ENCODE measurements at places on chromosomes 1 and 21. TPM values are rescaled to one million over a fixed set of nuclear protein-coding genes. Genes with fewer than 3 reads are reported as not detected.

Gene FCRLB
- 3.1 TPM for total RNA-seq

Gene C8B
- not detected for total RNA-seq

Gene LRRC53
- total RNA-seq = not detected

Gene TLCD4
- total RNA-seq = 20.9 TPM

Gene OR2L2
- 1.4 TPM for total RNA-seq

Gene FAM72D
- total RNA-seq = 1.1 TPM

Gene LRRC7
- 303 TPM for total RNA-seq

Gene GORAB
- total RNA-seq = 15.0 TPM

Gene RHCE
- total RNA-seq = not detected

Gene SLC35D1
- total RNA-seq = 13.6 TPM

Gene CLEC20A
- total RNA-seq = not detected

GRCh38 chr1:61462628-61463027, 262.3 kb downstream of the TM2D1 start:
- no peak for DNase-seq

- no peak for DNase-seq
Measured at GRCh38 chr1:228900099-228900885, 165.0 kb downstream of the RHOU start.

GRCh38 chr1:17184161-17184665, 20.7 kb upstream of the PADI1 start:
- DNase-seq = no peak

DNA sequence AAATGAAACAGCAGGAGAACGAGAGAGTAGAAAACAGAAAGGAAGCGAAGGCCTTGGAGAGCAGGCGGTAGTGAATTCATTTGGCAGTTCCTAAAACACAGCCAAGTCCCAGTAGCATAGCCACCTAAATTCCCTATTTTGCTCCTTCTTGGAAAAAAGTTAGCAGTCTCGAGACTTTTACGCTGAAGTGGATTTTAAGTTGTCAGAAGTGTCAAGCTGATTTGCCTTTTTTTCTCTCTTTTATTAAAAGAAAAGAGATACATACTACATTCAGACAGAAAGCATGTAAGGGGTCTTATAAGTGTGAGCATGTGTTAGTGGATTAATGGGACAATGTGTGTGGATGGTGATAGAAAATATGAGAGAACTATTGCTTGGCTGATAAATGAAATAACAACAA, 19.2 kb downstream of the NFIA start:
- DNase-seq = no peak

DNA sequence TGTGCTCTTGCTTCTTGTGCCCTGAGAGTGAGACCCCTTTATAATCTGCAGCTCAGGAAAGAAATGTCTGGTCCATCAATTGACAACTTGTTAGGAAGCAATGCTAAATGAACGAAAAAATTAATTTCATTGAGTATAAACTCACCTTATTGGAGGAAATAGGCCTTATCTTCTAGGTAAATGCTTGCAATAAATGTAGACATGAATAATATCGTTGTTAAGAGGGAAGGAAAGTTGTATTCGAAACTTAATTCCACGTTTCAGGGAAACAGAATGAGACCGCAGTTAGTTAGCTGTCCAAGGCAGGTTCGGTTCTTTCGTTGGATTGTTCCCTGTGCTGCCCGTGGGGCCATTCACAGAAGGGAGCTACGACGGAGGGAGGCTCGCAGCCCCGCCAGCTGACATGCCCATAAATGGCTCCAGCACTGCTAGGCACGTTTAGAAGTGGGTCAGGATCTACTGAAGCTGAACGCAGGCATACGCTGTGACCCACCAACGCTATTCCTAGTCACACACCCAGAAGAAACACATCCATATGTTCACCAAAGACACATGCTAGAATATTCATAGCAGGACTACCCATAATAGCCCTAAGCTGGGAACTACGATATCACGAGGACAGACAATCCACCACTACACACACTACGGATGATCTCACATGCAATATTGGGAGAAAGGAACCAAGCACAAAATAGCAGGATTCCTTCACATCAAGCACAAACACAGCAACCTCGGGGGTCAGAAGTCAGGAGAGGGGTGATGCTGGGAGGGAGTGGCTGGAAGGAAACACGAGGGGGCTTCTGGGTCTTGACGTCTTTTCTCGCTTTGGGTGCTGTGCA, 56.2 kb upstream of the LBR start:
- no peak for DNase-seq

- no peak for DNase-seq
Measured at GRCh38 chr1:241610056-241610815, 29.9 kb downstream of the CHML start.

GRCh38 chr1:156615946-156616345, 3.3 kb upstream of the HAPLN2 start:
- no peak for DNase-seq

GRCh38 chr21:24027396-24027795, 1579.9 kb downstream of the MRPL39 start:
- no peak for DNase-seq

- no peak for DNase-seq
Measured at GRCh38 chr1:9654051-9654833, 2.7 kb downstream of the PIK3CD start.

GRCh38 chr1:243927381-243927780, 77.3 kb upstream of the AKT3 start:
- DNase-seq = no peak

DNA sequence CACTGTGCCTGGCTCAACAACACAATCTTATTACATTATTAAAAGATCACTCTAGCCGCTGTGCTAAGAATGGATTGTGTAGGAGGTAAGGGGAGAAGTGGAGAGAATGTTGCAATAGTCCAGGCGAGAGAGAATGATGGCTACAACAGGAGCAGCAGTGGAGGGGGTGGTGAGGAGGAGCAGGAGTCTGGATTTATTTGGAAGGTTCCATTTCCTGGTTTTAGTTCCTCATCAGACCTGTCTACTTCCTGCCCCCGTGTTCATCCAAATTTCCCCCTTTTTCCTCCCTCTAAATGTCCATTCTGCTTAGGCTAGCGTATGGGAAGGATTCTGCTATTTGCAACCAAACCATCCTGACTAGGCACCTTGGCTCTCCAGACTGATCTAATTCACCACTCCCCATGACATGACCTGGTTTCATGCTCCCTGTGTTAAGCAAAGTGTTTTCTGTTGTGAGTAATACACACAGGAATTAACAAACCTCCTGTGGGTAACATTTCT, 35.1 kb upstream of the EYA3 start:
- DNase-seq = no peak

GRCh38 chr1:189141056-189141455, 1336.6 kb downstream of the BRINP3 start:
- no peak for DNase-seq
